ENCODE measurements at places on chromosomes 3 and 15.

DNA sequence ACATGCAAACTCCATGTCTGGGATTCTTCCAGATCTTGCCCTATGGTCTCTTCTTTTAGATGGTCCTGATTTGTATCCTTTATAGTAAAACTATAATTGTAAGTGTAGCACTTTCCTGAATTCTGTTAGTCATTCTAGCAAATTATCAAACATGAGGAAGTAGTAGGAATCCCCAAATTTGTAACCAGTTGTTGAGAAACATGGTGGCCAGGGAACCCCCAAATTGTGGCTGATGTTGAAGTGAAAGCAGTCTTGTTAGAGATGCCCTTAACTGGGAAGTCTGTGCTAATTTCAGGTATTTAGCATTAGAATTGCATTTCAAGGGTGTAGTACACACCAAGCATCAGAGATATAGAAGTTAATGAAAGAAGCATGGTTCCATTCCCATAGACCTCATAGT, 180.4 kb upstream of the STT3B start:
- DNase-seq, result no peak

DNA sequence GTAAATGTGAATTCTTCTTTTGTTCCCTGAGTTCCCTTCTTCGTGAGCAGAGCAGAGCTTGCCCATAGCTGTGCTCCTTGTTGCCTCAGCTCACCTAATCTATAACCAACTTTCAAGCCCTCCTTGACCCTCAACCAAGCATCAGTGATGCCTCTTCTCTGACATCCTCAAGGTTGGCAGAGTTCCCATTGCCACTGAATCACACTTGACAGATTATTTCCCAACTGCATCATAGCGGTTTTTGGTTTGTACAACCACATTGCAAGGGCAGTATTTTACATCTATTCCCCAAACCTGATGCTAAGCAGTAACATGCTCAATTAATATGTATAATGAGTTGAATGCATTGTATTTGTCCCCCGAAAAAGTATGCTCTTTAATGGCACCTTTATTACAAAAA, 133.0 kb upstream of the SNTN start:
- no peak for DNase-seq

DNA sequence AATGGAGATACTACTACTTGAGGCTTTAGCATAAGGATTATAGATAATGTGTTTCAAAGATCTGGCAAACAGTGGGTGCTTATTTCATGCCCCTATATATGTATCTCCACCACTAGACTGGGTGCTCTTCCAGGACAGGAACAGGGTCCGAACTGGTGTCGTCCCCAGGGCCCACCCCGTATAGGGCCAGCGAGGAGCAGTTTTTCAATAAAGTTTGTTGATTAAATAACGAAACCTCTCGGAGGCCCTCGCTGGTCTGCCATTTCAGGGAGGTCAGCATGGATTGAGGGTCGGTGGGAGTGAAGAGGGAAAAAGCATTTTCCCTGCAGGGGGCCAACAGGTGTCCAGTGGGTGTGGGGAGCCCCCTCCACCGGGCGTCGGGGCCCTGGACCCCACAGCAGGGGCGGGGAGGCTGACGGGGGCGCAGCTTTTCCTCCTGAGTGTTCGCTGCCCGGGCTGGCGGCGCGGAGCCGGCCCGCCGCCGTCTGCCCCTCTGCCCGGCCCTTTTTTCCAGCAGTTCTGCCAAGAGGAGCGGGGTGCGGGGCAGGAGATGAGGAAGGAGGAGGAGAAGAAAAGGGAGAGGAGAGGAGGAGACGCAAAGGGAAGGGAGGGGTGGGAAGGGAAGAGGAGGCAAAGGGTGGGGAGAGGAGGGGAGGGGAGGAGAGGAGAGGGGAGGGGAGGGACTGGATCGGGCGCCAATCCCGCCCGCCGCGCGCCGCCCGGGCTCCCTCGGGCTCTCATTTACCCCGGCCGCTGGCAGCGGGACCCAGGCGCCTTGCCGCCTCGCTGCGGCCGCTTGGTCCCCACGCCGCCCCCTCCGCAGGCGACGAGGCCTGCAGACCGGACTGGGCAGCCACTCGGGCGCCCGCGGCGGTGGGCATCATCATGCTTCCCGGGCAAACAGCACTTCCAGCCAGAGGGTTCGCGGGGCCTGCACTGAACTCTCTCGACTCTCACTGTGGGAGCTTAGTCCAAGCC, 66.3 kb downstream of the ISG20 start:
- DNase-seq, result peak; percentile 3

GRCh38 chr3:149243540-149243939, 21.9 kb upstream of the CP start:
- DNase-seq, result no peak

DNA sequence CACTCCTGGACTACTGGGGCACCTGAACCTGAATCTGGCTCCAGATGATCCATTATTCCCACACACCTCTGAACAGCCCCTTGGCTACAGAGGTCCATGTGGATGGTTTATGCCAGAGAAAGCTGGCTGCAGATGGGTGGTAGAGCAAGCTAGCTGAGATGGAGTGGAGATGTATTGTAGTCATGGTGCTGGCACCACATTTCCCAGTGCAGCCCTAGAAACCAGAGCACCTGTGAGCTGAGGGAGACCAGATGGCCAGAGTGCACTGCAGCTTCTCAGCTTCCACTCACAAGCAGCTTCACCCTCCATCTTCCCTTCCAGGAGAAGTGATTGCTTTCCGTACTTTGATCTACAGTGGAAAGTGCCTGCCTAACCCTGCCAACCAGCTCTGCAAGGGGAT, 29.9 kb downstream of the RBP1 start:
- no peak for DNase-seq

DNA sequence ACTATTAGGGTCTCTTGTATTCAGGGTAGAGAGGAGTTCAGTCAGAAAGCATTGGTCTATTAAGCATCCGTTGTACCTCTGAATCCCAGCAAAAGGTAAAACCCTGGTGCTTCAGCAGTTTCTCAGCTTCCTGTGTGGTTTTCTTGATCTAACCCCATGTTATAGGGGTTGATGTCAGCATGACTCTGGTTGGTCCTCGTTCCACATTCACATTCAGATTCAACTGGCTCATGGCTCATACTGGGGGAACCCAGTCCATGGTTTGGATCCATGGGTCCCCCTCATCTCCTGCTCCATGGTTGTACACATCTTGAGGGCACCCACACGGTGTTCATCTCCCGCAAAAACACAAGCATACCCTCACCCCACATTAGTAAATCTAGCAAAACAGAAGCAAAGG, 47.7 kb upstream of the C2CD4B start:
- no peak for DNase-seq

DNA sequence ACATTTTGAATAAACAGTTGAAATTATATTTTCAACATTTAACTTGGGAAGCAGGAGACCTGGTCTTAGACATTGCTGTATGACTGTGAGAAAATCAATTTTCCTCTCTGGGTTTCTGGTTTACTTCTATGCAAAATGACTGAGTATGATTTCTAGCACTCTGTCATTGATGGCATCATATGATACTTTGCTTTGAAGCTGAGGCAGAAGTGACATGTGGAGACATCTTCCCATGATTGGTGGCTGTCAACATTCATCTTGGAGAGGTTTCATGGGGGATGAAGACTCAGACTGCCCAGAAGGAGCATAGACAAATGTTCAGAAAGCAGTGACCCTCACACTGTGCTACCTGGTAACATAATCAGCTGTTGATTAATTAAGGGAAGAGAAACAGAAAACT, 477.9 kb downstream of the PDCD6IP start:
- DNase-seq, result no peak

- peak; percentile 89 for DNase-seq
Measured at GRCh38 chr15:57537072-57537471, 54.6 kb upstream of the MYZAP start.

GRCh38 chr3:175108613-175109151, 249.5 kb downstream of the NAALADL2 start:
- DNase-seq, result no peak

DNA sequence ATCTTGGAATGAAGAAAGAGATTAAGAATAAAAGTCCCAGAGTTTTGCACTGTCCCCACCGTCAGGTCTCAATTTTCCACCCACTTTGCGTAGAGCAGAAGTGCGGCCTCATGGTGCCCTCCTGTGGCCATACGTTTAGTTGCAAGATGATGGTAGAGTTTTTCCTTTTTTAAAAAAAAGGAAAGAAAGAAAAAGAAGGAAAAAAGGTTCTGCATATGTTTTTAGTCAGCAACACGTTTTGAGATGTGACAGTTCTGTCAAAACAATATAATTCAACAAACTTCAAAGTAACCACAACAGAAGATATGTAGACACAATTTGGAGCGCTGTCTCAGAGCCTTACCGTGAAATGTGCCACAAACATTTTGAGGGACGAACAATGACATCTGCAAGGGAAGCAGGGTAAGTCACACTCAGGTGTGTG, 24.6 kb downstream of the EBLN2 start:
- no peak for DNase-seq

DNA sequence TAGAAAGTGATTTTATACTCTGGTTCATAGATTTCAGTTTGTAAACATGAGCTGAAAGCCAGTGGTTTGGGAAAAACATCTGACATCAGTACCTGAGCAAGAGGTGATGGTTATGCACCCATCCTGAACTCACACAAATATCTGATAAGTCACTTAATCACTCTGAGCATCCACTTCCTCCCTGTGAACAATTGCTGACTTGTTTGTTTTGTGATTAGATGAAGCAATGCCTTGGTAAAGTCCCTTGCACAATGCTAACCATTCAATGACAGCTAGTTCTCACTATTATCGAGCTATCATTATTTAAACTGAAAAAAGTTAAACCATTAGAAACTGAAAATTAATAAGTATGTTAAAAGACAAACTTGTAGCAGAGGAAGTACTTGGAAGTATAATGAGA, 303.0 kb downstream of the PLOD2 start:
- DNase-seq, result no peak

DNA sequence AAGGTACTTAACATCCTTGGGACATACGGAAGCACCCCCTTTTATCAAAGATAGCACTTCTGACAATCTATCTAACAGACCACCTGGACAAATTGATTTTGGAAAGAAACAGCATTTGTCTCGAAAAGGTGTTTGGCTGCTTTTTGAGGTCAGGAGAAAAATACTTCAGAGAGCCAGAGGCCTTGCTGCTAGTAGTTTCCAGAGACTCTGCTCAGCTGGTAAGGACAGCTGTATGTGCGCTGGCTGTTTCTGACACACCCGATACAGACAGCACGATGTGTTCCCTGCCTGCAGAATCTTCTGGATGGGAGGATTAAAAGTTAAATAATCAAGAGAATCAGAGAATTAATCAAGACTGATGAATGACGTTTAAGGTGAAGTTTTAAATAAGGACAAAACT, 15.6 kb upstream of the GYG1 start:
- DNase-seq, result no peak

- DNase-seq, result no peak
Measured at GRCh38 chr3:177119829-177120228, 77.5 kb downstream of the TBL1XR1 start.

GRCh38 chr15:46441294-46442062, 806.6 kb downstream of the SQOR start:
- no peak for DNase-seq

DNA sequence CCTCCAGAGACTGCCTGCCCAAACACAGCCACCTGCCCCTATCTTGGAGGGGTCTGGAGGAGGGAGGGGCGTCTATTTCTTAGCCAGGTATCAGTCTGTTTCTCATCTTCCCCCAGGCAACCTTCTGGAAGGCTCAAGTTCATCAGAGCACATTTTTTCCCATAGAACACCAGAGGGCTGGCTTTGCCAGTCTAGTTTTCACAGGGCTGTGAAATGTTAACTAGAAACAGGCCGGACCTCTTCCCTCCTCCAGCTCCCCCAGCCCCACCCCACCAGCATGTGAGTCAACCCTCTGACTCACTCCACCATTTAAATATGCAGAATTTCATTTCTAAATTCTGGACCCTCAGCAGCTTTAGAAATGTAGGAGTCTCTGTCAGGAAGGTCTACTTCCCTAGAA, 66.9 kb downstream of the SLCO2A1 start:
- DNase-seq, result no peak

- no peak for DNase-seq
Measured at GRCh38 chr3:40169983-40170382, 139.5 kb upstream of the EIF1B start.

- no peak for DNase-seq
Measured at GRCh38 chr3:25911525-25912295, 121.8 kb downstream of the OXSM start.

DNA sequence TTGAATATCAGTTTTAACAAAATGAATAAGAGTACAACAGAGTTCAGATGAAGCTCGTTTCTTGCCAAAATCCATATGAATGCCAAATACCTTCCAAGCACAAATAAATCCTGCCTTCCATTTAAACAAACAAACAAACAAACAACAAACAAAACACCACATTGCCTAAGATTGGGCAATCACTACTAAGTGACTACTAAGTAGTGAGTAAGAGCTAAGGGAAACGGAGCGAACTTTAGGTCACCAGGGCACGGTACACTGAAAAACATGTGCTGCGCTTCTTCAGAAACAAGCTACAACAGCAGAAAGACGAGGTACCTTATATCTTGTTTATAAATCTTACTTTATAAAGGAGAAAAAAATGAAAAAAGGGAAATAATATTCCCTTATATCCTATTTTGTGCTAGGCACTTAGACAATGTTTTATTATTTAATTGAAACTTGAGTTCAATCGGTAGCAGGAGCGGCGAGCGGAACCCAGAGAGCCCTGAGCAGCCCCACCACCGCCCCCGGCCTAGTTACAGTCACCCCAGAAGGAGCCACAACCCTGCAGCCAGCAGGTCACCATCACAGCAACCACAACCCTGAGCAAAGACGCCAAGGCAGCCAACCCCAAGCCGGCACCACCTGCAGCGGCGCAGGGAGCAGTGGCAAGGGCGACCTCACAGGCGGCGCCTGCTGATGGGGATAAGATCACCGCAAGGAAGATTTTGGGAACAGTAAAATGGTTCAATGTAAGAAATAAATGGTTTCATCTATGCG, 216.9 kb downstream of the ZBTB20 start:
- DNase-seq, result no peak

DNA sequence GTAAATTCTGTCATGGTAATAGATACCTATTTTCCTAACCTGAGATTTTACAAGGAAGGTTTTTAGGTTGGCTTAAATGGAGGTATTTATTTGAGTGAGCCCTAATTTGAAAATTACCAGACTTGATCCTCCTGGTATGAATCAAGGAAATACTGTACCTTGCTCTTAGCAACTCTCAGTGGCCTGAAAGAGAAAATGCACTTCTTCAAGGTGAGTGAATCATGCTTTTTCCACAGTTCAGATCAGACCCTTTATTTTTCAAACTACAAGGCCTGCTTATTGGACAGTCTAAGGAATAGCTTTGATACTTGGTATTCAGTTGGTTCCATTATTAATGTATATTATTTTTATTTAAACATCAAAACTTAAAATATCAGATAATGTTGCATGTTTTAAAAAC, 15.4 kb downstream of the FEM1B start:
- no peak for DNase-seq

DNA sequence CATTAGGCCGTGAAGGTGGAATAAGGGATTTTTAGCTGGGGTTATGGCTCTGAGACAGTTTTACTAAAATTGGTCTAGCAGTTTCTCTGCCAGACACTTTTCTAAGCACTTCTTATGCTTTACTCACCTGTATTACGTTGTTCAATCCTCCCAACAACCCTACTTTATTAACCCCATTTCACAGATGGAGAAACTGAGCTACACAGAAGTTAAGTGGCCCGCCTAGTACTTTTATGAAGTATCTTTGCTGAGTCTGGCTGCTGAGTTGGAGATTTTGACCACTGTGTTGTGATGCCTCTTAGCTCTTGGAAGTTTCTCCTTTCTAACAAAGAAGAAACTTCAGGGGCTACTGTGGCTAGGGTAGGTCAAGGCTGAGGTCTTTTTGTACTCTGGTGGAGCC, 11.5 kb downstream of the LIMD1 start:
- DNase-seq, result no peak

- no peak for DNase-seq
Measured at GRCh38 chr3:133570139-133570936, 3.1 kb upstream of the CDV3 start.

All from retinal pigment epithelial cell (primary cell).